Erythroblast (primary cell): ENCODE measurements at places on chromosomes 5 and 9.

DNA sequence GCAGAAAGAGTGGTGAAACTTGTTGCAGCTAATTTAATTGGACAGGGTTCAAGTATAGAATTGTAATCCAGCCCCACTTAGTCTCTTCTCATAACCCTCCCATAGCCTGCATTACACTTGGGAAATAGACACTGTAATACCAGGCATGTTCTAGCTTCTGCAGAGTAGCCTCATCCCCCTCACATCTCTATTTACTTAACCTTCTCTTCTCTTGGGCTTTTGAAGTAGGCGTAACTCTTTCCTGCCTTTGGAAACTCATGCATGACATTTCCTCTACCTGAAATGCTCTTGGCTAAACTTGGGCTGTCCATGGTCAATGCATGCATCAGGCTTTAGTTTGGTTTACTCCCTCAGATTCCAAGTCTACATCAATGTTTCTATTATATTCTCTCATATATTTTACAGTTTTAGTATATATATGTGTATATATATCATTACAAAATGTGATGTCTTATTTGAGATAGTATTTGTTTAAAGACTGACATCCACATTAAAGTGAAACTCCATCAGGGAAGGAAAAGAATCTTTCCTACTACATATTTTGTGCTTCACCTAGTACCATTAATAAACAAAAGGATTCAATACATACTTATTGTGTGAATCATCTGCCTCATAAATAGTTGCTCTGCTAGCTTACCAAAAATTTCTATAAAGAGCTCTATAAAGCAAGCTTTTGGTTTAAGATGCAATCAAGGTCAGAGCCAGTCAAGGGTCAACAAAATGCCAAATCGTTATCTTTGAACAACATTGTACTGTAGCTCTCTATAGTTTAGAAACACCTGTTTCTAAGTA is 1158.0 kb downstream of the MAT2B start:
- no peak for DNase-seq

DNA sequence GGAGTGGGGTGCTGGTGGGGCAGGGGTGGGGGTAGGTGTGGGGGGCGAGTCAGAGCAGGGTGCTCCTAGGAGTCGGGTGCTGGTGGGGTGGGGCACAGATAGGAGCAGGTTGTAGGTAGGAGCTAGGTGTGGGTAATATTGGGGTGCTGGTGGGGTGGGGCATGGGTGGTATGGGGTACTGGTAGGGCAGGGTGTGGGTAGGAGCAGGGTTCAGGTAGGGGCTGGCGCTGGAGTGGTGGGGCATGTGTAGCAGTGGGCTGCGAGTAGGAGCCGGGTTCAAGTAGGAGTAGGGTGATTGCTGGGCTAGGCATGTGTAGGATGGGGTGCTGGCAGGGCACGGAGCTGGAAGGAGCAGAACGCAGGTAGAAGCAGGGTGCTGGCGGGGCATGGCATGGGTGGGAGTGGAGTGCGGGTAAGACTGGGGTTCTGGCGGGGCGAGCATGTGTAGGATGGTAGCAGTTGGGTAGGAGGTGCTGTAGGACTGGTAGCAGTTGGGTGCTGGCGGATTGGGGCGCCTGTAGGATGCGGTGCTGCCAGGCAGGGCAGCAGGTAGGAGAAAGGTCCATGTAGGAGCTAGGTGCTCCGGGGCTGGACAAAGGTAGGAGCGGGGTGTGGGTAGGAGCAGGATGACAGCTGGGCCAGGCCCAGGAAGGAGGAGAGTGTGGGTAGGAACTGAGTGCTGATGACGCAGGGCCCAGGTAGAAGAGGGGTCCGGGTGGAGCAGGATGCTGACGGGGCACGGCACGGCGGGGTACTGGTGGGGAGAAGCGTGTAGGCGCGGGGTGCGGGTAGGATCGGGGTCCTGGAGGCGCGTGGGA is 105.5 kb upstream of the SIMC1 start:
- DNase-seq = no peak

DNA sequence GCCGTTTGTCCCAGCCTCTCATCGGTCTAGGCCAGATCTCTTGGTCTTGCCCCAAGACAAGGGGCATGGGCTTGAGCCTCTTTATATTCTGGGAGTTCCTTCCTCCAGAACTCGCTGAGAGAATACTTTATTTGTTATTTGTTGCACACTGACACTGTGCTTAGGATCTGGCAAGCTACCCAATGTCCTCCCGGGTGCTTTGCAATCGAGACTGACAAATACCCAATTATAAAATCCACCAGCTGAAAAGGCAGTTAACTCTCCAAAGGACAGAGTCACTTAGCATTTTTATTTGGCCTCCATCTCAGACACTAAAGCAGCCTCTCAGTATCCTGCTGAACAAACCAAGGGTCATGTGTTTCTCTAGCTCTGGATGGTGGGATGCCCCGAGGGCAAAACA is 500.2 kb upstream of the DAP start:
- no peak for DNase-seq

GRCh38 chr5:148853868-148854267 is 27.5 kb downstream of the ADRB2 start:
- no peak for DNase-seq

DNA sequence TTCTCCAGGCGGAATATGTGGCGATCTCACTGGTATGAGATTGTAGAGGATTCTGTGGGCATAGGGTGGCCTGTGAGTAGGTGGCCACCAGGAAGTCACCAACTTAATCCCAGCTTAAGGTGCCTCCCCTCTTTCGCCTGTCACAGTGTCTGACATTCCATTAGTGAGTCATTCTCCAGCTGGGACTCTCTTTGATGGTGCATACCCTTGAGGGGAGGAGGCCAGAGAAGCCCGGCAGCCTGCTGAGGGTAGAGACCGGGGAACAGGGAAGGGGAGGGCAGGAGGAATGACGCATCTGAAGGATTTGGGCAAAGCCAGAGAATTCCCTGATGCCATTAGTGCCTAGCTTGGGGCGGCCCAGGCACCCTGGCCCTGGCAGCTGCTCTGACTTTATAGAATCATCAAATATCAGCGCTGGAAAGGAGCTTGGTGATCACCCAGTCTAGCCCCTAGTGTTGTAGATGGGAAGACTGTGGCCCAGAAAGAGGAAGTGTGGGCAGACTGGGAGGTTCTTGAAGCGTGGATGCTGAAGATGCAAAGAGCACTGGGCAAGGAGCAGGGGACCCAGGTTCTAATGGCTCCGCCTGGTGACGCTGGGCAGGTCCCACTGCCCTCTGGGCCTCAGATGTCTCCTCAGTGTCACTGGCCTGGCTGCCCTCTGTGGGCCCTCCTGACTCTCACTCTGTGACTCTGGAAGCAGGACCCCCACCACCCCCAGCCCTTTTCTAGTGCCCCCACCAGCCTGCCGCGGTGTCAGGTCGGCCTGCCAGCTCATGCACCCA is 41.4 kb downstream of the DAB2IP start:
- no peak for DNase-seq

DNA sequence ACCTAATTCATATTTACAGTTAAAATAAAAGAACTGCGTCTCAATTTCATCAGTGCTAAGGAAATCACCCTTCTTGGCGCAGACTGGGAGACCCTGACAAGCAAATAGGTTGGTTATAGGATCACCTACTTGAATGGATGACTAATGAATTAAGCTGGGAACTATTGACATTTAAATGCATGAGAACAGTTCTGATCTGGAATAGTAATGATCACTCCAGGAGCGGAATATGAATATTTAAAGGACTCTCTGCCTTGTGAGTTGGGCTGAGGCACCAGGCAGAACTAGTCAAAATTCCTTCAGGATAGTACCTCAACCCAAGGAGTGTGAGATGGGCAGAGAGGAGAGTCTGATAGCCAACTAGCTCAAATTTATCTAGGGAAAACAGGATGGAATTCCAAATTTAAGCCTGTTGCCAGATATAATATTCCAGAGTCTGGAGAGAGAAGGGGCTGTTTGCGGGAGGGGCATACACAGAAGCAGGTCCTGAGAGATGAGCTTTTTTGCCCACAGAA is 364.4 kb downstream of the CSNK1G3 start:
- no peak for DNase-seq

- peak; percentile 26 for DNase-seq
Measured at GRCh38 chr5:138282920-138283742, 8.7 kb upstream of the GFRA3 start.
